ENCODE measurements at places on chromosomes 3 and 15.

DNA sequence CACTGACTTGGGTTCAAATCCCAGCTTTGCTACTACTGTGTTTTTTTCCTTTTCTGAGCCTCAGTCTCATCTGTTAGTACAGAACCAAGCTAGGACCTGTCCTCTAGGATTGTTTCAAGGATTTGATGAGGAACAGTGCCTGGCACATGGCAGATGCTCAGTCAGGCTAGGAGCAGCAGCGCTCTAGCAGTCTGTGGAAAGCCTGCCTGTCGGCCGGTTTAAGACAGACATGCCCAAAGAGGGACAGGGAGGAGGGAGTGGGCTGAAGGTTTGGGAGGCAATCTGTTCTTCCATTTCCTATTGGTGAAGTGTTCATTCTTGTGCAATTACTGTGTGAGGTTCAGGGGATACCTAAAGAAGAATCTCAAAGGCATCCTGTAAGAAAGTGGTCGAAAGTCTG, 35.1 kb upstream of the RGMA start:
- DNase-seq: no peak

GRCh38 chr15:59244337-59244736, 37.7 kb downstream of the LDHAL6B start:
- no peak for DNase-seq

GRCh38 chr3:31882895-31883294, 98.2 kb downstream of the OSBPL10 start:
- DNase-seq: no peak

GRCh38 chr3:65732051-65732935, 306.4 kb downstream of the MAGI1 start:
- peak; percentile 55 for DNase-seq

GRCh38 chr3:53132347-53132746, 2.1 kb upstream of the RFT1 start:
- DNase-seq: no peak

- no peak for DNase-seq
Measured at GRCh38 chr15:79349525-79349924, 38.6 kb downstream of the TMED3 start.

DNA sequence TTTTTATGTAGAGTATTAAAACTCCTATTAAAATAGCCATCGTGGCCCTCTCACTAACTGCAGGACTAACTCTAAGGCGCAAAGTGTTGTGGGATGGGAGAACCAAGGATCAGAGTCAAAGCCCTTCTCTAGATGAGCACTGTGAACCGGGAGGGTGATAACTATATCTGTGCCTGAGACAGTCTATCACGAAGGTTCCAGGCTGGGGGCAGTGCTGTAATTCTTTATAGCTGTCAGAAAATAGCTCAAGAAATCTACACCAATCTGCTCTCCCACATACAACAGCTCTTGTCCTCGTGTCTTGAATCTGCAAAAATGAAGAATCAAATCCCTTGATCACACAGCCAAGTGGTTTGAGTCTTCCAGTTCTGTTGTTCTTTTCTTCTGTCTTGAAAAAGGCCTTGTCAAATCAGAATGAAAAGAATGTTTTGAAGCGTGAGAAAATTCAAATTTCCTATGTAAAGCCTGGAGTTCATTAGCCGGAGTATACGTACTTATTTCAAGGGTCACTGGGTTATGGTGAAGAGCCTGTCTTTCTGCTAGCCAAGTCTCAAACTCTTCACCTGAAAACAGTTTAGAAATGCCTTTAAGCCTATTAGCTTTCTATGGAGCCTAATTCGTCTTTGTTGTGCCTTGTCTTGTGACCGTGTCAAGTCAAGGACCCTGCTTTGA, 185.3 kb upstream of the NECTIN3 start:
- no peak for DNase-seq

- peak; percentile 16 for DNase-seq
Measured at GRCh38 chr3:156859578-156859977, 33.4 kb downstream of the LEKR1 start.

GRCh38 chr15:34334672-34335071, 2.9 kb downstream of the SLC12A6 start:
- no peak for DNase-seq

DNA sequence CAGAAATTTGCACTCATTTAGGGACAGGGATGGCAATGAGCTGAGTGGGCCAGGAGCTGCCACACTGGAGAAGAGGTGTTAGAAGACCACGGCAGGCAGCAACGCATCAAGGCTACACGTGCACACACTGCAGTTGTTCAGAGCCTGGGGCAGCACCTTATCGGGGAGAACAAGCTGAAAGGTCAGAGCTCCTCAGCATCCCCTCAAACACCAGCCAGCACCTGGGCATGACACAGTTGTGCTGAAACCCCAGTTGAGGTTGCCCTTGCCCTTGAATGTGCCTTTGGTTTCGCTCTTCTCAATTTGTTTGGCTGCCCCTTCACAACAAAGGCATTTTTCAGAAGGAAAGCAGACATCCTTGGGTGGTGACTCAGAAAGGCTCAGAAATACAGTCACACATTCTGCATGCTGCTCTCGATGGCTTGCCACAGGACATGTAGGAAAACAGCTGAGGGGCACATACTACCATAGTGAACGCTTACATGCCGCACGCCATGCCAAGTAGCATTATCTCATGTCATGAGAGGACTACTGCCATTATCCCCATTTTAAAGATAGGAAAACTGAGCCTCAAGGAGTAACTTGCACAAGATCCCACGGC, 57.6 kb downstream of the ST8SIA2 start:
- no peak for DNase-seq

DNA sequence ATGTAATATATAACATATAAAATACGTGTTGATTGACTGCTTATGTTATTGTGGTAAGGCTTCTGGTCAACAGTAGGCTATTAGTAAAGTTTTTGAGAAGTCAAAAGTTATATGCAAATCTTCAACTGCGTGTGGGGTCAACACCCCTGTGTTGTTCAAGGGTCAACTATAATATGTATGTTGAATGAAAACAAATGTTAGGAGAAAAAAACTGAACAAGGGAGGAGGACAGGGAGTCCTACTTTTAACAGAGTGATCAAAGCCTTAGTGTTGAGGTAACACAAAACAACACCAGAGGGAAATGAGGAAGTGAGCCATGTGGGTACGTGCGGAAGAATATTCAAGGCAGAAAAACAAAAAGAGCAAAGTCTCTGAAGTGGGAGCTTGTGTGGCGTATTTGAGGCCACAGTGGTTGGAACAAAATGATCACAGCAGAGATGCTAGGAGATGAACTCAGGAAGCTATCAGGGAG, 62.5 kb downstream of the SFMBT1 start:
- peak; percentile 67 for DNase-seq

- DNase-seq: no peak
Measured at GRCh38 chr15:46961795-46962194, 755.5 kb upstream of the SEMA6D start.

GRCh38 chr15:43826508-43827341, at the start of gene WDR76:
Gene WDR76 (plus strand): TSS chr15:43827002. CDS start chr15:43827033, 31 bp downstream.
- DNase-seq: peak; percentile 90

Data from suppressor macrophage treated with lipopolysaccharide for 4 hours (primary cell).